Anterior cingulate cortex (tissue), 58 donors: ENCODE measurements at places on chromosomes 2 and 18.

DNA sequence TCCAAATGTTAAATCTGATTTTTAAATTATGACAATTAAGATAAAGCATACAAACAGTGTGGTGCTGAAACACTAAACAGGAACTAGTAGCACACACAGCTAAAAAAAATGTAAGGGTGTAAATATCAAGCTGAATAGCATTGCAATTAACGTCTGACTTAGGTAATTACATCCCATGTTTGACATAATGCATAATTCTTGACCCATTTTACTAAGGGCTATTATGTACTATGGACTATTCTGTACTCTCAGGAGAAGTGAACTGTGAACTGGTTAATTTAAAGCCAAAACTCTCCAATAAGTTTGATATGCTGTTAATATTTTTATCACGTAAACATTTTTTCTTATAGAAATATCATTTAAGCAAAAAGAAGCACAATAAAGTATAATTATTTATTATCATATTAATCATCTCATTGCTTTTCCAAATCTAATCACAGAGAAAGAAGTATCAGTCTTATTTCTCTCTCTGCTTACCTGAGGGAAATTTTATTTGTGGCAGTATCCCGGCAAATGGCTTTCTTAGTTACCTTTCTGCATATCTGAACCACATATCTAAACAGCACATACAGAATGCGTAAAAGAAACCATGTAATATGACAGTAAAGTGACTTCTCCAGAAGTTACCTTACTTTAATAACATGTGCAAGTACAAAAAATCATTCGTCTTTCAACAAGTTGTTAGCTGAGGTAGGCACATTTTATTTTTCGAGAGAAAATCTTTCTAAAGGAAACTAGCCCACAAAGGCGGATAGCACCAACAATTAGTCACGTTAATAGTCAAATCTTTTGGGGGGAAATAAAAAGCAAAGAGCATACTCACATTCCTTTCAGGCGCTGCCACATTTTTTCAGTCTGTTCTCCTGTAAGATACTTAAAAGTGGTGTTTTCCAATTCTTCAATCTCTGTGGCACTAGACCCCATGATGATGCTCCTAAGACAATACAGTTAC, 94.9 kb upstream of the PDE1A start:
- no peak for DNase-seq

DNA sequence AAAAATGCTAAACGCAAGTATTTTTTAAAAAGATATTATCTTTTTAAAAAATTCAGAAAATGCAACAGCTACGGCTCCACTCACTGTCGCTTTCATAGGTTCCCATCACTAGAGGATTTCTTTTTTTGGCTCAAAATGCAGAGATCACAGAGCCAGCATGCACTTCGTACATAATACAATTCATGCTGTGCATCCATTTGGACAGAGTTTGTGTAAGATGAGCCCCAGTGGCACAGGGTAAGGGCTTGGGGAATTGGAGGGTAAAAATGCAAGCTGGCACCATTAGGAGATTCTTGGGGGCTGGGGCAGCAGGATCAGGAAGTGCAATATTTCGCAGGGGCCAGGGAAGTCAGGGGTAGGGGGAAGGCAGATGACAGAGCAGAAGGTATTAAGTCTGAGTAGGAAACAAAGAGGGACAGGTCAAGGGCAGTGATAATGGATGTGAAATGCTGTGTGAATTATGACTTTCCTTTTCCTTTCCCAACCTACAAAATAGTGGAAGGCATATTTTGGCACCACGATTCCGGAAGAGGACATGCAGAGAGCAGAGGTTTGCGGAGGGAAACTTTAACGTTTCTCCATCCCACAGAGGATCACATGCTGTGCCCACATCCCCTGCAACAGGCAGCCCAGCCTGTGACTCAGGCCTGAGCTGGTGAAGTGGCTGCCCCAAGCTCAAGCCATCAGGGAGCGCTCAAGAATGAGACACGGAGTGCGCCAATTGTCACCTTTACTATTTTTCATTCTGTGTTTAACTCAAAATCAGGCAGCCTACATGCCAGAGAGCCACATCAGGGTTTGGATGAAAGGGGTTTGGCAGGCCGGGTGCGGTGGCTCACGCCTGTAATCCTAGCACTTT, 4.7 kb downstream of the CAPG start:
- peak; percentile 20 for DNase-seq

GRCh38 chr2:9285385-9285920, 78.8 kb downstream of the ASAP2 start:
- no peak for DNase-seq

DNA sequence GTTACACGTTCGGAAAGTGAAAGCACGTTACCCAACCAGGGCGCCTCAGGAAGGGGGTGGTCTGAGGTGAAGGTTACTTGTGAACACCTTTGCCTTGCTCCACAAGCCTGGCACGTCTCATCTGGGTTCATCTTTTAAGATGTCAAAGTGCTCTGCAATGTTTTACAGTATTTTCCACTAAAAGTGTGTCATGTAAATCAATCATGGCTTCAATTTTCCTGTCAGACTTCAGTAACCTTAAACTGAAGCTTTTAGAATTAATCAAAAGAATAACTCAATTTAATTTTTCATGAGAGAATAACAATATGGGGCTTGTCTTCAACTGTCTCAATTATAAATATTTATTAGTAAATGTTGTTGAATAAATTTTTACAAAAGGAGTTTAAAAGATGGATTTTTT, 93.3 kb upstream of the FANCL start:
- DNase-seq, result no peak

GRCh38 chr2:120737340-120738101, 1.9 kb downstream of the GLI2 start:
- DNase-seq, result no peak

DNA sequence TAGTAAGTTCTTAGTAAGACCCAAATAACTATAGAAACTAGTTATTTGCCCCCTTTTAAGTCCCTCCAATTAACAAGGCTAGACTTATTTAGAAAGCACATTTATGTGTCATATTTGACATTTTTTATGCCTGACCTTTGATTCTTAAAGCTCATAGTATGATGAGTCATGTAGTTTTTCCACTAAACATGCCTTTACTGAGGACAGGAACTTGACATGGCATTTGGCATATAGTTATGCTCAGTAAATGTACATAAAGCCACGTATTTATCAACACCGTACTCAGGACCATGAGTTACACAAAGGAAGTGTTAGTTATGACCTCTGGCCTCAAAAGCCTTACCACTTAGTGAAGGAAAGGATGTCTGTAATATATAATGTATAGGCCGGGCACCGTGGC, 78.9 kb downstream of the GNAL start:
- DNase-seq, result no peak

- DNase-seq, result no peak
Observed at GRCh38 chr2:234669621-234670020, 172.7 kb upstream of the ARL4C start.

DNA sequence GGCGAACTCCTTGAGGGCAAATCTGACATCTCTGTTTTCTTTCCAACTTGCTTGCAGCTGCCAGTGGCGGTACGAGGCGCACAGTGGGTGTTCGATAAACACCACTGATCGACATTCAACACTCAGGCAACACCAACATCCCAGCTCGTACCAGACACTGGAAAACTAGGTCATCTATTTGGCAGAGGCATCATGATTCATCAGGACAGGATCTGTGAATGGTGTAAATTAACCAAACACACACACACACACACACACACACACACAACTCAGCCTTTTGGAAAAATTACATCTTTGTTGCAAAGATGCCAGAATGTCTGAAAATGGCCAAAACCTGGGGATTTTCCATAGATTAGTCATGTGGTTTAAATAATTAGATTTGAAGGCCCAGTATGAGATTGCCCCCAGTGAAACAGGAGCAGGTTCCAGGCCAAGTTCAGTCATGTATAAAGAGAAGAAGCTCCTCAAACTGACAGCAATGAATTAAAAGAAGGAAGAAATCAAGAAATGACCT, 150.5 kb upstream of the NCKAP5 start:
- peak; percentile 60 for DNase-seq

DNA sequence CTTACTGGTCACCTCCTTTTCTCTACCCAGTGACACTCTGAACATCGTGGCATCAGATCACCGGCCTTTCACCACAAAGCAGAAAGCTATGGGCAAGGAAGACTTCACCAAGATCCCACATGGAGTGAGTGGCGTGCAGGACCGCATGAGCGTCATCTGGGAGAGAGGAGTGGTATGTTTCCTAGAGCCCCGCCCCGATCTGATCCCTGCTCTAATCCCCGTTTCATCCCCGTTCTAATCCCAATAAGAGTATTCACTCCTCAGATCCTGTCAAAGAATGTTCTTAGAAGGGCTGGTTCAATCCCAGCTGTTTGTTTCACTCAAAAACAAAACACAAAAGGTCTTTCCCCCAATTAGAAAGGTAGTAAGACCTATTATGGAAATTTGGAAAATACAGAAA, 30.4 kb upstream of the MAPRE3 start:
- no peak for DNase-seq

GRCh38 chr2:33215299-33215698, 261.1 kb upstream of the RASGRP3 start:
- DNase-seq, result no peak

DNA sequence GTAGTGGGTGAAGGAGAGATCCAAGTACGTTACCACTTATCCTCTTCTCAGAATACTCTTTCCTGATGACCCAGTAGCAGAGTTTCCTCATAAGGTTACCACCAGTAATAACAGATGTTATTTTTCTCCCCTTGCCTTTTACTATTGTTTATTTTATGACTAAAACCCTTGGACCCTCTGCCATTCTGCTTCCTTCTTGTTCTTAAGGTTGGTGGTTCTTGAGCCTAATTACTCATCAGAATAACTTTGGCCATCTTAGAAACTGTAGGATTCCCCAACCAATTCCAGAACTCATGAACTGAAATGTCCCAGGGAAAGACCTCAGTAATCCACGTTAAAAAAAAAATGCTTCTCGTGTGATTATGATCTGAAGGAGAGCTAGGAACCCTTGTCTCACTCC, 64.9 kb downstream of the CHST9 start:
- no peak for DNase-seq

DNA sequence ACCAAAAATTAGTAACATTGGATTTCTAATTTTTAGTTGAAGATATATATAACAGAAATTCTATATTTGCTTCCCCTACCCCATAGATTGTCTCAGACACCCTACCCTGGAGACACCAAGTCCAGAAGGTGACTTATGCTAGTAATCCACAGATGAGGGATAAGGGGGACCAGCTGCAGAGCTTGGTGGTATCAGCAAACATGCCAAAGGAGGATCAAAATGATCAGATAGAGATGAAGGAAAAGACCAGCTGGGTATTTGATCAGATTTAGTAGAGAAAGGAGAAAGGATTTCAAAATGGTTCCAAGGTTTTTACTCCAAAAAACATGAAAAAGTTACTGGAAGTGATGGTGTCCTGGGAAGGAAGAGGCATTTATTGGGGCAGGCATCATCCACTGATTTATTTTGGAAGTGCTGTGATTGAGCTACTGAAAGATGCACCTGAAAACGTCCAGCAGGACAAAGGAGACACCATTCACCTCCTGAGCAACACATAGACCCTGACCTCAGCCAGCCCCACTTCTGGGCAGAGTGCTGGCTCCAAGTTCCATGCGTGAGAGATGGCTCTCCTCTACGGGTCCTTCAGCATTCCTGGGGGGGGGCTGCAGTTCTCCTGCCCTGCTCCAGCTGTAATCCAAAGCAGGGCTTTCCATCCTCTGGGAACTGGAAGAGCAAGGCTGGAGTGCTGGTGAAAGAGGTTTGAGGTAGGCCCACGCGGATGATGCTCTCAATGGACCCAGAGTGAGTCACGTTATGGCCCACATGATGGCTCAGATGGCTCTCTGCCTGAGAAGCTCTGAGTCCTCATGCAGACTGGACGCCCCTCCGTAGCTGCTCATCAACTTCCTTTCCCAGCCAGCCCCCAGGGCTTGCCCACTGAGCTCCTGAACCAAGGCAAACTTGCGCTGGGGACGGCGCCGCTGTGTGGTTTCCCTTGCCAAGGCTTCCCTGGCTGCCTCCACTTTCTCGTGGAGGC, 3.7 kb upstream of the LRRFIP1 start:
- no peak for DNase-seq

GRCh38 chr18:73986711-73987110, 160.9 kb downstream of the FBXO15 start:
- no peak for DNase-seq

- peak; percentile 78 for DNase-seq
Observed at GRCh38 chr2:25951071-25951547, 31.2 kb downstream of the KIF3C start.
